T47D (cell line): ENCODE measurements at places on chromosomes 3 and 15.

- no peak for DNase-seq
Measured at GRCh38 chr3:186277268-186277909, 84.6 kb downstream of the DGKG start.

GRCh38 chr3:169389211-169389924 lies 274.1 kb downstream of the MECOM start:
- DNase-seq, result no peak

- no peak for DNase-seq
Measured at GRCh38 chr3:17013050-17013449, 128.3 kb downstream of the PLCL2 start.

- no peak for DNase-seq
Measured at GRCh38 chr3:71252466-71252865, 331.1 kb downstream of the FOXP1 start.

GRCh38 chr3:50122071-50122470 lies 33.1 kb upstream of the SEMA3F start:
- DNase-seq, result no peak

GRCh38 chr3:57164217-57164656 lies 916 bp downstream of the IL17RD start:
- no peak for DNase-seq

- no peak for DNase-seq
Measured at GRCh38 chr3:110623571-110623970, 448.0 kb upstream of the NECTIN3 start.

DNA sequence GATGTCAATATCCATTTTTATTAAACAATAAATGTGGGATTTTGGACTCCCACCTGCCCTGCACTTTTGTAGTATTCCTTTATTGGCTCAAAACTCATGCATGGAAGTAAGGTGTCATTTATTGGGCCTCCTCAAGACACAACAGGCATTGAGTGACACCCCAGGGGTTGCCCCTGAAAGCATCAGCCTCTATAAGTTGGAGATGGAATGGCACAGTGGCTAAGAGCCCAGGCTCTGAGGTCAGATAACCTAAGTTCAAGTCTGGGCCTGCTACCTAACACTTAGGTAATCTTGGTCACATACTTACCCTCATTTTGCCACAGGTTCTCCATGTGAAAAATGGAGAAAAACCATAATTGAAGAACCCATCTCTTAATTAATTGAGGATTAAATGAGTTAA lies 4.6 kb downstream of the CAPN3 start:
- no peak for DNase-seq
